ENCODE measurements at places on chromosomes 4 and X.

DNA sequence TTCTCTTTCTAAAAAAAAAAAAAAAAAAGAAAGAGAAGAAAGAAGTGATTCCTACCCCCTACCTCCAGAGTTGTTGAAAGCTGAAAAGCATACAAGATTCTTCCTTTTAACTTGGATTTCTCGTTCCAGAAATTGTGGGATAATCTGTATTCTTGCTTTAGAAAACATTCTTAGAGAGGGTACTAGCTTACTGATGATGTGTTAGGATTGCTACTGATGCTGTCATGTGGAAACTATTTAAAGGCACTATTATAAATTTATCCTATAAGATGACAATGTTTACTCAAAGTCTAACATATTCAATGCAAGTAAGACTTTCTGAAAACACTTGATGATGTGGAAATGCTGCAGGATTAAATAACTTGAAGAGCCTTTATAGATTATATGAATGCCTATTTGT is 204.0 kb upstream of the PUDP start:
- no peak for DNase-seq

DNA sequence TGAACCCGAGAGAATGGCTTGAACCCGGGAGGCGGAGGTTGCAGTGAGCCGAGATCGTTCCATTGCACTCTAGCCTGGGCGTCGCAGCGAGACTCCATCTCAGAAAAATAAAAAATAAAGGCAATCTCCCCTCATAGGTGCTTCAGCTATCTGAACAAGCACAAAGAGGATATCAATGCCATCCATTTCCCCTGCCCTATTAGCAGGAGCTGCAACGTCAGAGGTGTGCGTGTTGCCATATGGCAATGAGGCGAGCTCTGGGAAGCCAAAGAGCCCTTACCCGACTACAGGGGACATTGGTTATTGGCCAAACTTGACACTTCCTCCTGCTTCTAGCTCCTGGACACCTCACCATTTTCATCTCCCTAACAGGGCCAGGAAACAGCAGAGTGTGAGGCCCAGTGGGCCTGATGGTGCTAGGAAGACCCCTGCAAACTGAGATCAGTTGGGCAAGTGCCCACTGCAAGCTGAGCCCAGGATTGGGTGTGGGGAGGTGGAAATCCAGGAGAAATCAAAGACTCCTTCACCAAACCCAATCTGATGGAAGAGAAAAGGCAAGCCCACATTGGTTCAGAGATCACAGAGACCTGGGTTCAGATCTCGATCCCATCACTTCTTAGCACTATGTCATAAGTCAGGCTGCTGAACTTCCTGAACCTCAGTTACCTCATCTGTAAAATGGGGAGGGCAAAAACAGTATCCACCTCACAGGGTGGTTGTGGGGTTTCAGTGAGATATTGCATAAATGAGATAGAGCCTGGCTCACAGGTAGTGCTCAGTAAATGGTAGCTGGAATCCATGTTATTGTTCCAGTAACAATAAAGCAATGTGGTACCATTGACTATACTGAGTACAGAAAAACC is 21.2 kb downstream of the SLC25A5 start:
- DNase-seq = no peak

- no peak for DNase-seq
These were observed 199.4 kb downstream of the MAPK10 start for GRCh38 chr4:86160426-86160825.

DNA sequence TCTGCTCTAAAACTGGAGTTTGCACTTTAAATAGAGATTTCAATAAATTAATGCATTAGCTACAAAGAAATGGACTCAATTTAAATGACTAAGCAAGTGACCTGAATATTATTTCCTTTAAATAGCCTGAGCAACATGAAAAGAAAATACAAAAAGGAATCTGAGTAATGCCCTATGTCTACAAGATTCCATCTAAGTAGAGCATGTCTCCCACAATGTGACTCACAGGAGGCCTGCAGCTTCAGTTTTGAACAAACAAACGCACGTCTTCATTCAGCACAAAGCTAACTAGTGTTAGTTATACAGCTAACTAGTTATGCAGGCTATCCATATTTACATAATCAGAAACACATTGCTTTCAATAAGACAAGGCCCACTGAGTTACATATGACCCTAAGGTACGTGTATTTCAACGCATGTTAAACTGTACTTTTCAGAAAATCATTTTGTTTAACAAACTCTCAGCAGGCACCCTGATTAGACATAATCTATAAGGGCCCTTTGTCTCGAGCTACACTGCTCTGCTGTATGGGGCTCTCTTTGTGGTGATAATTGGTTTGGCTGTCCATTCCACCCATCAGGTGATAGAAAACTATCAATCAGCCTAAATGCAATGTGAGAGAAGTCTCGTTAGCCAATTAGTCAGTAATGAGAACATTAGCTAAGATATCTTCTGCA is 116.5 kb downstream of the MAML3 start:
- no peak for DNase-seq

- no peak for DNase-seq
These were observed 56.1 kb downstream of the CNGA2 start for GRCh38 chrX:151790481-151791160.

DNA sequence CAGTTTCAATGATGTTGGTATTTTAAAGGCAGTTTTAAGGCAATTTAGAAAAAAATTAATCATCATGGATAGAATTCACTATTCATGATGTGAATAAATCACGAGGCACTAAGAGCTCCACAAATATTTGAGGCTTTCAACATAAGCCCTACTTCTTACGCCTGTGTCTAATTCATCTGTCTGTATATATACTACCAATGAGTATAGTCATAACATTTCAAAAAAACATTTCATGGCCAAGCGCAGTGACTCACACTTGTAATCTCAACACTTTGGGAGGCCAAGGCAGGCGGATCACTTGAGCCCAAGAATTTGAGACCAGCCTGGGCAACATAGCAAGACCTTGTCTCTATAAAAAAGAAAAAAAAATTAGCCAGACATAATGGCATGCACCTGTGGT is 56.5 kb downstream of the FBXL5 start:
- DNase-seq = no peak

DNA sequence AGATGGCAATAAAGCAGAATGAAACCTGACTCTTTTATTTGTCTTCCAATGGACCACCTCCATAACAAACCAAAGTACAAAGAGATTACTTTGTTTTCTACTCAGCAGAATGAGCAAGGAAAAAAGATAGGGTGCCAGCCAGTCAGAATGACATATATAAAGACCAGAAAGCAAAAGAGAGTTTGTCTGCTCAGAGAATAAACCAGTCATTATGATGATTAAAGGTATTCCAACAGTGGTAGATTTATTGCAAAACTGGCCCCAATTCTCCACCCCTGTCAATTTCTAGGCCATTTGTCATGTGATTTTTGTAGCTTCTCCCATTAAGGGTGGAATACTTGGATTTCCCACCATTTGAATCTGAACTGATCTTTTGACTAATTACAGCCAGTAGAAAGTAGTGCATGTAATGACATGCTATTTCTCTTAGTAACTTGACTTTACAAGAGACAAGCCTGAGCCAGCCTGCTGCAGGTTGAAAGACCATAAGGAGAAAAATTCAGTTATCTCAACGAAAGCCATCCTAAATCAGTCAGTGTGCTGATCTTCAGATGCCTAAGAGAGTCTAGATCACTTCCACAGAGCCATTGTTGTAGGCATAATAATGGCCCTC is 203.1 kb downstream of the EPHA5 start:
- no peak for DNase-seq
